ENCODE measurements at places on chromosomes 4 and X. TPM values are rescaled to one million over a fixed set of nuclear protein-coding genes. Genes with fewer than 3 reads are reported as not detected.

GRCh38 chrX:56468441-56468840, 95.0 kb upstream of the UBQLN2 start:
- no peak for DNase-seq

GLRB gene
- 4.9 TPM for polyA plus RNA-seq

DNA sequence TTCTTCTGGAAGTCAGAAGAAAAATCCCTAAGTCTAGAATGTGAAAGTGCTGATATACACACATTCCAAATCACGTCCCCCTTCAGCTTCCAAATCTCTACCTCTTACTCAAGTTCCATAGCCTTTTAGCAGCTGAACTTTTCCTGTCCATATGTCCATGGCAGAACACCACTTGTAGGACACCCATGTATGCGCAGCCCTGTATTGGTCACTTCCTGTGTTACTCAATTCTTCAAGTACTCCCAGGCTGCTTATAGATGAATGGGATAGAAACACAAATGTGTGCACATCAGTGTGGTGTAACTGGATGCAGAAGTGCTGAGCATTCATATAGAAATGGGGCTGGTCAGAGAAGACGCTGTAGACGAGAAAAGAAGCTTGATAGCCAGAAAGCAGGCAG, 18.8 kb downstream of the SRPX2 start:
- no peak for DNase-seq

DNA sequence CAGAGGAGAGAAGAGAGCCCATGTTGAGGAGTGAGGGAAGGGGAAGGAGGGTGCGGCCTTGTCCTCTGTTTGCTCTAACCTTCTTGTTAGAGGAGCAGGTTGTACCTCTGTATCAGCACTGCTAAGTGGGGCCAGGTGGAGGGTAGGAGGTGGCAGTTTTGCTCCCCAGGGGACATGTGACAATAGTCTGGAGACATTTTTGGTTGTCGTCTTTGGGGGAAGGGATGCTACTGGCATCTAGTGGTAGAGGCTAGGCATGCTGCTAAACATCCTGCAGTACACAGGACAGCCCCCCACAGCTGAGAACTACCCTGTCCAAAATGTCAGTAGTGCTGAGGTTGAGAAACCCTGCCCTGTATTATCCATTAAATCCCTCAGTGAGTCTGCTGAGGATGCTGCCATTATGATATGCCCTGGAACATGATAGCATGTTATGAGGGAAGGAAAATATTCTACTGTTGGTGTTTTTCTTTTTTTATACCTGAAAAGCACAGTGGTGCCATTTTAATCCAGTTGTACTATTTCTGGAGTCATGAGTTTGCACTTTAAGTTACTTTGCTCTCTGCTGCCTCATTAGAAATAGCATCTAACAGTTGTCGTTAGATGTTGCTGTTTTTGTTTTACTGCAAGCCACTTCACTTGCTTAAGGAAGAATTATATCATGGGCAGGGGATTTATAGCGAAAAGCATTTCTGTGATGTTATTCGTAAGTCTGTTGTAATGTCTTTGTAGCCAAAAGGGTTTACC, 90.6 kb downstream of the LRP2BP start:
- no peak for DNase-seq

CT45A5 gene
- 0.89 TPM for polyA plus RNA-seq

SPARCL1 gene
- 224 TPM for polyA plus RNA-seq

SASH3 gene
- polyA plus RNA-seq: 2.3 TPM

DNA sequence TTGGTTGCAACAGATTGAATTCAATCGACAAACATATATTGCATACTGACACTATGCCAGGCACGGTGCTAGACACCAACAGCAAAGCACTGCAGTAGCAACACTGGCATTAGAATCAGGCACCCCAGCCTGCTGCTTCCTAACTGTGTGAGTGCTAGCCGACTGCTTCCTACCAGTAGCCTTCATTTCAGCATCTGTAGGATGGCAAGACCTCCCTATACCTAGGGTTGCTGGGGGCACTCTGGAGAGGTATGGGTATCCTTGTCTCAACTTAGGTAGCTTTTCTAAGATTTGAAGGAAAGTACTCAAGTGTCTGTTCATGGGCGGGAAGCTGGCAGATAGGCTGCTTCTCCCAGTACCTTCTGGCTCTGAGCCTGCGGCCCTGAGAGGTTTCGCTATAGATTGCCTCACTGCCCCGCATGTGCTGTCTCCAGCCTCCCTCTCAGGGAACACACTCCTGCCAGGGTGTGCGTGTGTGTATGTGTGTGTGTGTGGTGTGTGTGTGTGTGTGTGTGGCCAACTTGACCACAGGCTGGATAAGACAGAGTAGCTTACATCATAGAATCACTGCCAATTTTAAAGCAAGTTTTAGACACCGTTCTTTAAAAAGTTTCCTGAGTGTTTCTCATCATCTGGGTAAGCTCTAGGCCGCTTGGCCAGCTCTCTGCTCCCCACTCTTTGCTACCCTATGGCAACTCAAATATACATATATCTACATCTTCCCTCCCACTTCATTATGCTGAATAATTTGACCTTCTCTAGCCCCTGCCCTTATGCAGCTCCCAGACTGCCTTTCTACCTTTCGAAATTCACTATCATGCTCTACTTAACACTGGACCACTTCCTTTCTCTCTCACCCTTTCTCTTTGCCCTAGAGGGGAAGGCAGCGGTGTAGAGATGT, 97.0 kb upstream of the PJA1 start:
- DNase-seq: no peak

CSAG3 gene
- not detected for polyA plus RNA-seq

DNA sequence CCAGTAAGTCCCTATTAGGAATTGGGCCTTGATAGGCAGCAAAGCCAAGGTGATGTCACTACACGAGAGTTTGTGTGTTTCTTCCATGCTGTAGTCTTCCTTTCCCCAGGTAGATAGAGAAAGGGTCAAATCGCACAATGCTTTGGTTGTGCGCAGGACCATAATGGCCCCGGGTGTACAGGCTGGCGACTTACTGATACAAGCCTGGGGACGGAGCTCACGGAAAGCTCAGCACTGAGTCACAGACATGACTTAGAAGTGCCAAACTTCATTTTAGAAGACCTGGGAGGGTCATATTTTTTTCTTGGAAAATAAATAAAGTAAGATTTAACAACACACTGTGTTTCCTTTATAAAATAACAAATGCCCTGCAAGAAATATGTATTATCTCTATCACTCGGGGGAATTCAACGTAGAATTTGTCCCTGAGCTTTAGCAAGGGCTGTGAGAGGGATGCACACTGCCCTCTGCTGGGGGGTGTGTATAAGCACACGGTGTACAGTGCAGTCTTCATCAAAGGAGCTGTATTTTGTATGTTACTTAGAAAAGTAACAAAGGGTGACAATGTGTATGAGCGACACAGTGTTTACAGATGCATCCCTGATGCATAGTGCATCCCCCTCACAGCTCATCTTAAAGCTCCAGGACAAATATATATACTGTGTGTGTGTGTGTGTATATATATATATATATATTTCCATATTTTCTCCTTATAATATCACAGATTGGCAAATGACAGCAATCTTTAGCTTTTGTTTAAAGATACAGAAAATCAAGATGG, 254.5 kb upstream of the VEGFC start:
- DNase-seq: no peak

UNC5C gene
- 0.46 TPM for polyA plus RNA-seq

GLRA3 gene
- polyA plus RNA-seq: not detected

- DNase-seq: no peak
These were observed 586.0 kb upstream of the AADAT start for GRCh38 chr4:170675568-170676262.

- DNase-seq: no peak
These were observed at the start of gene NSUN7 for GRCh38 chr4:40749717-40750460. Gene NSUN7, plus strand, starts transcription at chr4:40749955. Its CDS starts 739 bp downstream, at chr4:40750694.

DNA sequence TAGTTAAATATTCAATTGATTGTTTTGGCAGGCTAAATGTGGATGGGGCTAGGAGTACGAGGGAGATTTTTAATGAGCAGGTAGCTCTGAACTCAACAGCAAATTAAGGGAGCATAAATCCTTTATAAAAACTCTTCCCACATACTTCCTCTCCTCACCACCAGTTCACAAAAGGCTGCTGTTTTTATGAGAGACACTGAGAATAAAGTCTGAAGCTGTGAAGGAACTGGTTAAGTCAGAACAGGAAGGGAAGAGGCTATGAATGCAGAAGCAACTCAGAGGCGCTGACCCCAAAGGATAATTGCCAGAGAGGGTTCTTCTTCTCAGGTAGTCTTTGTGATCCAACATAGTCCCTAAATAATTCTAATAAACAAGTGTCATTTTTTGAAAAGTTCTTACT, 406.1 kb downstream of the GPM6A start:
- DNase-seq: no peak

SCRG1 gene
- 1.7 TPM for polyA plus RNA-seq

GRCh38 chr4:20570981-20571715, 129.1 kb upstream of the PACRGL start:
- DNase-seq: no peak

- DNase-seq: peak; percentile 73
These were observed 410 bp upstream of the AMER1 start for GRCh38 chrX:64205735-64206501.

- no peak for DNase-seq
These were observed at the start of gene MEPE for GRCh38 chr4:87832669-87833068. Gene MEPE, plus strand, starts transcription at chr4:87832969. Its CDS starts 1,746 bp downstream, at chr4:87834715.

BEX1 gene
- polyA plus RNA-seq: 2.7 TPM

GBA3 gene
- polyA plus RNA-seq: not detected
